ENCODE measurements at places on chromosomes 3 and 15. TPM values are rescaled to one million over a fixed set of nuclear protein-coding genes. Genes with fewer than 3 reads are reported as not detected.

Gene CFAP100
- 0.12 TPM for polyA plus RNA-seq

Gene DUOX1
- polyA plus RNA-seq: 1.6 TPM

Gene MYO5C
- 5.4 TPM for polyA plus RNA-seq

Gene LMAN1L
- polyA plus RNA-seq: not detected

Gene ZBTB47
- 26.4 TPM for polyA plus RNA-seq

Gene KBTBD8
- polyA plus RNA-seq: 4.6 TPM

Measured in muscle of arm (tissue), 14 donors.